ENCODE measurements at places on chromosomes 3 and 15.

GRCh38 chr3:167102071-167102470 is 278.0 kb downstream of the ZBBX start:
- no peak for DNase-seq

- DNase-seq: no peak
Observed at GRCh38 chr3:2024713-2025112, 74.0 kb upstream of the CNTN4 start.

DNA sequence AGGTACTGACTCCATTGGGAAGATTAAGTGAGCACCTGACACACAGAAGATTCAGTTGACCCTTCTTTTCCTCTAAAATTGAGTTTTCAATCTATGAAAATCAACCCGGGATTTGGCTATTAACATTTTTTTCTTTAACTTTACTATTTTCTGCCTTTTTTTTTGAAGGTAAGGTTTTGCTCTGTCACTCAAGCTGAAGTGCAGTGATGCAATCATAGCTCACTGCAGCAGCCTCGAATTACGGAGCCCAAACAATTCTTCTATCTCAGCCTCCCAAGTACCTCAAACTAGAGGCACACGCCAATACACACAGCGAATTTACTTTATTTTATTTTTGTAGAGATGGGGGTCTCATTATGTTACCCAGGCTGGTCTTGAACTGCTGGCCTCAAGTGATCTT is 1029.5 kb downstream of the MCTP2 start:
- no peak for DNase-seq

- DNase-seq: no peak
Observed at GRCh38 chr3:120608506-120608905, 12.4 kb downstream of the NDUFB4 start.

DNA sequence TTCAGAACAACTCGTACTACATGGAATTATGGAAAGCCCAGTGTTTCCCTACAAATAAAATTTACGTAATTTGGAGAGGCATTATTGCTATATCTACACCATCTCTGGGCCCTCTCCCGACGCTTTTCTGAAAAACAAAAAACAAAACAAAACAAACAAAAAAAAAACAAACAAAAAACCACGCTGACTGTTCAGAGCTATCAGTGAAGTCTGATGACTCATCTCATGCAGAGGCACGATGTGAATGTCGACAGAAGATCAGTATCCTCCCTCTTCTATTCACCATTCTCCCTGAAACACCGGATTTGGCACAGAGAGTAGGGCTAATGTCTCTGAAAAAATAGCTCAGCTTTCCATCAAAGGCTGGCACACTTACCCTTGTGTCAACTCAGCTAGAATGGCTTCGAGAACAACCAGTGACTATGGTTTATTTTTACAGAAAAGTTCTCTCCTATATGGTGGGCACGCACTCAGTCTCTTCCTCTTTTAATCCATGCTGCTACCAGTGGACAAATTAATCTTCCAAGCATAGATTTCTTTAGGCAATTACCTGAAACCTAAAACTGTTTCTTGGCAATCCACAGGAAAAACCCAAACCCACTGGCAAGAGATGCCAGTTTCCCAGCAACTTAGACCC is 1.5 kb downstream of the CRBN start:
- no peak for DNase-seq

DNA sequence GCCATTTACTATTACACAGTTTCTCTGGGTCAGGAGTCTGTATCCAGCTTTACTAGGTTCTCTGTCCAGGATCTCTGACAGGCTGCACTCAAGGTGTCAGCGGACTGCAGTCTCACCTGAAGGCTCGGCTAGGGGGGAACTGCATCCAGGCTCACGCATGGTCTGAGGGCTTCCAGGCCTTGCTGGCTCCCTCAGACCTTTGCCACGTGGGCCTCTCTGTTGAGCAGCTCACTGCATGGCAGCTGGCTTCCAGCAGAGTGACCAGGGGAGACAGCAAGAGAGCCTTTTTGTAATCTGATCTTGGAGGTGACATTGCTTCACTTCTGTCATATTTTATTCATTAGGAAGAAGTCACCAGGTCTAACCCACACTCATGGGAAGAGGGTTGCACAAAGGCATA is 152.3 kb downstream of the CACNA2D3 start:
- no peak for DNase-seq

- no peak for DNase-seq
Observed at GRCh38 chr3:127777332-127777731, 45.0 kb downstream of the MGLL start.

GRCh38 chr3:14404186-14404585 is 1.8 kb downstream of the SLC6A6 start:
- DNase-seq: no peak

DNA sequence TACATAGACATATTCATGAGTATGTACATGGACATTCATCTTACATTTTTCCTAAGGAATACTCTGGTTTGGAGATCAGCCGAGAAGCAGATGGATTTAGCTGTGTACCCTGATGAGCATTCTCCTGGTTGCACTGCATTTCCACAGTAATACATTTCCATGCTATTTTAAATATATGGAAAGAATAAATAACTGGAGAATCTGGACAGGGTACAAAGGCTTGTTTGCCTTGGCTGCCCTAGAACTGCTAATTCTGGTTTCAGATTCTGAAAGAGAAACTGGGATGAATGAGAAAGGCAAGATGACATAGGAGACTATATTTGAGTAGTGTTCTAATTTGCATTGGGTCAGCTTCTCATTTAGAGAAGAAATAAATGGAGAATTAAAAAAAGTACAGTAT is 190.8 kb upstream of the FAM3D start:
- no peak for DNase-seq

GRCh38 chr3:12750223-12750622 is 8.8 kb downstream of the TMEM40 start:
- DNase-seq: no peak

- no peak for DNase-seq
Observed at GRCh38 chr15:33107950-33108349, 86.6 kb downstream of the FMN1 start.

DNA sequence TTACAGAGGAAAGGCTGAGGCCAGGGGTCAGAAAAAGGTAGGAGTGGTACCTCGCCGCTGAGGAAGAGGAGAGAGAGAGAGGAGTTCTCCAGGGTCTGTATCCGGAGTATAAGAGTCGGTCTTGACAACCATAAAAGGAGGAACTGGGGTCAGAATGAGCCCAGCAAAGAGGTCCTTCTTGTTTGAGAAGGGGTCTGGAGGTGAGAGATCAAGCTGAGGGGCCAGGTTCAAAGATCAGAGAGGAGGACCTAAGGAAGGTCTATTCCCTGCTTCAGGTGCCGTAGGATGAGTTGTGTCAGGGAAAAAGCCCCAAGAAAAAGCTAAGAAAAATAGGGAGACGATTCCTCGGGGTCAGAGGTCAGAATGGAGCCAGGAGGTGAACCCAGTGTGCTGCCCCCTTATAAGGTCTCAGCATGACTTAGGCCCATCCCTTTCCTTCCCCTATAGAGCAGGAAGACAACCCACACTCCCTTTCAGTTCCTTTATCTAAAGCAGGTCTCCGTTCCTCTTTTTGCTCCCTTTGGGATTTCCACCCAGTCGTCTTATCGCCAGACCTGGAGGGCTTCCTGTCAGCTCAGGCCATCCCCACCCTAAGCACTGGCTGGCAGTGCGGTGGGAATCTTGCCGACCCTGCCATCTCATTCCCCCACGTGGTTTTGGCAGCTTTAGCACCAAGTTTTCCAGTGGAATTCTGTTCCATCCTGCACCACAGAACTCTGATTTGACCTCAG is 651 bp downstream of the MTMR14 start:
- peak; percentile 72 for DNase-seq

GRCh38 chr3:115876876-115877614 is 253.7 kb downstream of the GAP43 start:
- no peak for DNase-seq

All from GM13976 (cell line).